ENCODE measurements at places on chromosomes 1 and 21.

- DNase-seq = no peak
These were observed 3.0 kb downstream of the BEST4 start for GRCh38 chr1:44785029-44785380.

- DNase-seq = no peak
These were observed 10.6 kb upstream of the LINGO4 start for GRCh38 chr1:151815716-151816327.

GRCh38 chr1:224623743-224624333 lies 7.7 kb downstream of the CNIH3 start:
- peak; percentile 80 for DNase-seq

- no peak for DNase-seq
These were observed 18.3 kb downstream of the IFI44 start for GRCh38 chr1:78667939-78668338.

- DNase-seq = no peak
These were observed 7.0 kb downstream of the CC2D1B start for GRCh38 chr1:52358851-52359497.

GRCh38 chr1:168054117-168054516 lies 82.6 kb downstream of the GPR161 start:
- no peak for DNase-seq

- no peak for DNase-seq
These were observed 233.4 kb downstream of the DSCAM start for GRCh38 chr21:40613546-40614030.

DNA sequence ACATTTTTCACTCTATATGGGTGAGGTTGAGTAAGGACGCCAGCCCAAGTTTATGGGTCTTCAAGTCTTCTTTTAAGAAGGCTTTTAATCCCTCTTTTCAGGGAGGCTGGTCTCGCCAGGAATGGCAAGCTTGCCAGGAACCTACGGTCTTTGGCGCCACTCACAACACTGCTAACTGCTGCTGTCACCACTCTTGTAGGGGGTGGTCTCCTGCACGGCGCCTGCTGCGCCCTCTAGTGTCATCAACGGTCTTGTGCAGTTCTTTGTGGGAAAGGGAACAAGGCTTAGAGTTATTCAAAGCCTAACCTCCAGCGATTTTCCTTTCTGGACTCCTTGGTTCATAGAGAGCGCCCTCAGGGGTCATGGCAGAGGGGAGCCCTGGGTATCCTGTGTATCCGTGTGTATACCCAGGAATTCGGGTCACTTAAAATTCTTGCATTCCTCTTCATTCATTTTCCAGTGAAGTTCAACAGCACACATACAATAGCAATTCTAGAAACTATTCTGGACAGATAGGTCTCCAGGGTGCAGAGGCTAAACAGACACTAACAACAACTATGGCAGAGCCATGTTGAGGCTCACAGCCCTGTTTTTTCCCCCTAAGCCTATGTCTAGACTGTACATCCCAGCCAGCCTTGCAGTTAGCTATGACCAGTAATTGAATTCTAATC lies 392.8 kb upstream of the CAMK1G start:
- peak; percentile 35 for DNase-seq

- no peak for DNase-seq
These were observed 14.5 kb upstream of the ACTA1 start for GRCh38 chr1:229448354-229448753.

GRCh38 chr1:226108935-226109828 lies 46.7 kb downstream of the H3-3A start:
- no peak for DNase-seq

GRCh38 chr1:171017426-171017825 lies 73.3 kb upstream of the FMO3 start:
- DNase-seq = no peak

DNA sequence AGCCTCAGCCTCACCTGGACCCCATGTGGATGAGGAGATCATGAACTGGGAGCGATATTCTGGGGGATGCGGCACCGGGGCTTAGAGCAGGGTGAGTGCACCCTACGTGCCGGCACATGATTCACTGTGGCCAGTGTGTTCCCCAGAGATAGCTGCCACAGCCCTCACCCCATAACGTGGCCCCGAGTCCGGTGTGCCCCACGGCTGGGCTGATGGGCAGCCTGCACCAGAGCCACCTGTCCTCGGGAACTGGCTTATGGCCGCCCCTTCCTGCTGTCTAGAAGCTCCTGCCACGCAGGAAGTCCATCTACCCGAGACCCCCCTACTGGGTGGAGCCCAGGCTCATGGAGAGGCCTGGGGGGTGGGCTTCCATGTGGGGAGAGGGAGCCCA lies 39.1 kb upstream of the SLC19A1 start:
- DNase-seq = no peak

GRCh38 chr1:103584537-103584936 lies 13.1 kb downstream of the AMY2B start:
- DNase-seq = no peak
